Stimulated activated CD4-positive, alpha-beta T cell treated with anti-CD3 and anti-CD28 coated beads, TNF-alpha, amount 100 ng/mL, for 48 hours (primary cell): ENCODE measurements at places on chromosomes 7 and 10.

GRCh38 chr10:42992957-42993390, 83.9 kb upstream of the RET start:
- no peak for DNase-seq

GRCh38 chr7:48049850-48050249, 14.5 kb downstream of the C7orf57 start:
- DNase-seq, result no peak

- DNase-seq, result no peak
Measured at GRCh38 chr10:75640381-75640780, 209.0 kb downstream of the LRMDA start.

DNA sequence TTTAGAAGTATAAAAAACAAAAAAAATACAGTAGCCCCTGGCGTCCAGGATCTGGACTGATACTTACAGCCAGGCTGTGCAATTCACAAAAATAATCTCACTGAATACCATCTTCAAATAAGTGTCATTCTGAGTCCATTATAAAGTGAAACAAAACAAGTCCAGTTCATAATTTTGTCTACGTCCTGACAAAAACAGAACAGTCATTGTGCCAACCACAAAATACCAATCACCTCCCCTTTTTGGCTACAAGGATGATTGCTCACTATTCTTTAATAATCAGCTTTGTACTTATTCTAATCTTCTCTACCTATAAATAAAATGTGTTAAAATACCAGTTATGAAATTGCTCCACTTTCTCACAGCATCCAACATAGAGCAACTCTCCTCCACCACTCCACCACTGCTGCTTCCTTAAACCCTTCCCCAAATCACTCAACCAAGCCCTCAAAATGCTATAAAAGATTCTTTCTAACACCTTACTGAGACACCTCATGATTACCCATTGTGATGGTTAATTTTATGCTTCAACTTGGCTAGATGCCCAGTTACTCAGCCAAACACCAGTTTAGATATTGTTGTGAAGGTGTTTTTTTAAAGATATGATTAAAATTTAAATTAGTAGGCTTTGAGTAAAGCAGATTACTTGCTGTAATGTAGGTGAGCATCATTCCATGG, 479.8 kb upstream of the SEMA3A start:
- no peak for DNase-seq

DNA sequence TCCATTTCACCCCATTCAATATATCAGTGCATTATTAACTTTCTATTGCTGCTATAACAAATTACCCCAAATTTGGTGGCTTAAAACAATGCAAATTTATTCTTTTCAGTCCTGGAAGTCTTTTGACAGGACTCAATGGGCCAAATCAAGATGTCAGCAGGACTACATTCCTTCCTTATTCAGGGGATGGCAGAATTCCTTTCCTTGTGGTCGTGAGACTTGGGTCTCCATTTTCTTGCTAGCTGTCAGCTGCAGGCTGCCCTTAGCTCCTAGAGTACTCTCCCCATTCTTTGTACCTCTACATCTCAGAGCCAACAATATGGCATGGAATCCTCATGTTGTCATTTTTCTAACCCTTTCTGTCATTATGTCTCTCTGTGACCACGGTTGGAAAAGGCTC, 310.6 kb downstream of the HDAC9 start:
- DNase-seq, result no peak

GRCh38 chr7:154906201-154906600, 96.7 kb downstream of the PAXIP1 start:
- no peak for DNase-seq

GRCh38 chr7:36448781-36449379, 59.2 kb downstream of the ANLN start:
- DNase-seq, result no peak

GRCh38 chr10:16968416-16969041, 151.3 kb upstream of the RSU1 start:
- DNase-seq, result no peak

GRCh38 chr7:1325646-1326510, 93.2 kb downstream of the UNCX start:
- DNase-seq, result no peak

GRCh38 chr10:10403762-10404161, 613.9 kb upstream of the CELF2 start:
- DNase-seq, result no peak

- DNase-seq, result no peak
Measured at GRCh38 chr10:57692255-57692980, 575.3 kb downstream of the IPMK start.

DNA sequence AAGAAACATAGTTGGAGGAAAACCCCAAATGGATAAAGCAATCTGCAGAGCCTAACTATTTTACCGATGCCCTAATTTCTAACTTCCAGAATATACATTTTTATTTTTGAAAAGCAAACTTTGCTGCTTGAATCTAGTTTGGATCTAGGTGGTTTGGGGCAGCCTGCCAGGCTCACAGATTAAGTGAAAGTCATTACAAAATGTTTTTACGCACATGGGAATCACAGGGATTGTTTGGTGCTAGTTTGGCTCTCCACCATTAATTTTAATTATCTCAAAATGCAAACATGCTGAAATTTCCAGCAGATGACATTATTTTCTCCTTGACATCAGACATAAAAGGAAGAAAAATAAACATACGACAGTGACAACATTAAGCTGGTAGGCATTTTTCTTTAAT, 166.7 kb upstream of the INHBA start:
- no peak for DNase-seq

DNA sequence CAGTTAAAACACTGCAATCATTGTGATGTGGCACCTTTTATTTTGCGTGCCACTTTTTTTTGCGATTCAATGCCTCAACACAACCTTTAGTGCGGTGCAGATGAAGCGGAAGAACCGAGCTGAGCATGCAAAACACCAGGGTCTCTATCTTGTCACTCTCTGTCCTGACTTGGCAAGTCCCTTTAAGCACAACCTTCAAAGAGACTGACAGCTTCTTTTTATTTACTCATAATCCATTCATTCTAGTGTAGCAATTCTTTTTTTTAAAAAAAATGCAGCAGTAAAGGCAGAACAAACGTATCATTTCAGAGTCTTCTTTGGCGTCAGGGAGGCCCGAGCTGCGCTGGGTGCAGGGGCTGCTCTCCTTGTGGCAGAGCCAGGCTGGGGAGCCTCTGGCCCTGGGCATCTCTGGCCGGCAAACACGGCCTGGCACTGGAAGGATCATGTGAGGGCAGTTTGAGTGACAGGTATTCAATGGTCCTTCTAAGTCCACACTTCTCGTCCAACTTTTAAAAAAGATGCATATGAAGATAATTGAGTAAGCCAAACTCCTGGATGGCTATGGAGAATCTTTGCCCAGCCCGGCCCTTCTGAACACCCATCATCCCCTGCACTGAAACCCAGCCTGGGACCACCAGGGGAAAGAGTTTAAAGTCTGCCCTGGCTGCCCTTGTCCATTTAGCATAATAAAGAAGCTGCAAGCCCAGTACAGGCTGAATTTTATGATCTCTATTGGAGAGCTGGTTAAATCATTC, 3.9 kb downstream of the PTF1A start:
- DNase-seq, result no peak

DNA sequence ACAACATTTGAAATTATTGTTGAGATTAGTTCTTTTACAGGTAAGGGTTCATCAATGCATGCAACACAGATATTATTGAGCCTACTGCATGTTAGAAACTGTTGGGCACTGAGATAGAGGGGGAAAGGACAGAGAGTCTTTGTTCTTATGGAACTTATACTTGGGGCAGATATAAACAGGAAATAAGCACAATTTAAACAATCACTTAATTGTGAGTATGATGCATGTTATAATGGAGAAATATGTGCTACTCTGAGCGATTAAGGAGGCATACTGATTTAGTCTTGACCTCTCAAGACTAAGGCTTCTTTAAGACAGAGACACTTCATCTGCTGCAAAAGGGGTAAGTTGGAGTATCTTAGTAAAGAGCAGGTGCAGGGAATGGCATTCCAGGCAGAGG, 593.3 kb downstream of the CCSER2 start:
- DNase-seq, result no peak

GRCh38 chr7:5296611-5297226, 14.0 kb downstream of the SLC29A4 start:
- peak; percentile 37 for DNase-seq

- no peak for DNase-seq
Measured at GRCh38 chr10:70828923-70829322, 13.2 kb downstream of the SGPL1 start.

DNA sequence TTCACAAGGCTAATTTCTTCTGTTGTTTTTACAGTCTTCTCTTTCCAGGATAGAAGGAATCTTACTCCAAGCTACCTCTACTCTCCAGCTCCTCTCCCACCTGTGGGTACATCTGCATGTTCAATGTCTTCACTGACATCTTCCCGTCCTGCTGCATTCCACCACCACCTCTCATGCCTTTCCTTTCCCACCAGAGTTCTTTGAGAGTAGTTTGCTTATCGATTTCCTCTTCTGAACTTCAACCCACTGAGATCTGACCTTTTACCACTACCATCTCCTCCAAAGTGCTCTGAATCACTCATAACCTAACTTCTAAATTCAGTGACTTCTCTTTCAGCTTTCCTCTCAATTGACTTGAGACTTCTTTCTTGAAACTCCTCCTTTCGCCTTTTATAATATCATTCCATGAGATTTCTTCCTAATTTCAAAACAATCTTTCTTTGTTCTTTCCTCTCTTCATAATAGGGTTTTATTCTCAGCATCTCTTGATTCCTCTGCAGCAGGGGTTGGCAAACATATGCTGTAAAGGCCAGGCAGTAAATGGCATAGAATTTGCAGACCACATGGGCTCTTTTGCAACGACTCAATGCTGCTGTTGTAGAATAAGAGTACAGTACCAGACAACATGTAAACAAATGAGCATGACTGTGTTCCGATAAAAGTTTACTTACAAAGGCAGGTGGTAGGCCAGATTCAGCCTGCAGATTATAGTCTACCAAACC, 22.1 kb downstream of the ACSL5 start:
- DNase-seq, result no peak

DNA sequence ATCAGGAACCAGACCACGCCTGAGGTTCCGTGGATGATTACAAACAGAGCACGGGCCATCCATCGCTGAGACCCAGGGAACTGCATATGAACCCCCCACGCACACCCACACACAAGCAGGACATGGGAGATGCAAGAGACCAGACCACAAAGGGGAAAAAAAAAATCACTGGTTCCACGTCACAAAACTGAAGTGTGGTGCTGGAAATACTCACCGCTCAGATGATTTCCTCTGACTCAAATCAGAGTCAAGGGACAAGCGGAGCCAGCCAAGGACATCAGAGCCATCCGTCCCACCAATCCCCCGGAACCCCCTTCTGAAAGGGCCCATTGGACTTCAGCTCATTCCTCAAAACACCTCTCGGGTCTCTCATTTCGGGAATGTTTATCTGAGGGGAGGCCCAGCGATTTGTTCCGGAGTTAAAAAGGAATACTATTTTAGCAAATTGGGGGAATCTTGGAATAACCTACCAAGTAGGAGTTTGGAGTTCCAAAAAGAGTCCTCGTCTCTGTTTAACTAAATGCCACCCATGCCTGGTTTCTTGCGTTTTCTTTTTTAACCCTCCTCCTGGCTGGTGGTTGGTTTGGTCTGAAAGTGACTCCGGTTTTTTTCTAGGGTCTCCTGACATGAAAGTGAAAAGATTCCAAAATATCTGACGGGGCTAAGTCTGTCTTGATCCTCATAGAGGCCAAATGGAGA, 15.0 kb downstream of the SNX8 start:
- no peak for DNase-seq

- DNase-seq, result no peak
Measured at GRCh38 chr7:43042302-43042701, 70.1 kb upstream of the HECW1 start.

DNA sequence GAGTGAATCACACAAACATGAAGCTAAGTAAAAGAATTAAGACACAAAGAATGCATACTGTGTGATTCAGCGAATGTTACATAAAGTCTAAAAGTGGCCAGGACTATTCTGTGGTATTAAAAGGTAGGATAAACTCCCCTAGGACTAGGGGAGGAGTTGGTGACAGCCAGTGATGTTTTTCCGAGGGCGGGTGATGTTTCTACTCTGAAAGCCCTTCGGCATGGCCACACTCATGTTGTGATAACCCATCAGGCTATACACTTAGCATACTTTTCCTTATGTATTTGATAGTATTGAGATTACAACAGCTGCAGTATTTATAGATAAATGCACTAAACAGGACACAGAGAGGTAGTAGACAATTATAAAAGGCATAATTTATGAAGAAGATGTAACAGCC, 15.8 kb upstream of the CYP2E1 start:
- DNase-seq, result no peak

GRCh38 chr10:13690281-13690825, 103.6 kb downstream of the PRPF18 start:
- no peak for DNase-seq

DNA sequence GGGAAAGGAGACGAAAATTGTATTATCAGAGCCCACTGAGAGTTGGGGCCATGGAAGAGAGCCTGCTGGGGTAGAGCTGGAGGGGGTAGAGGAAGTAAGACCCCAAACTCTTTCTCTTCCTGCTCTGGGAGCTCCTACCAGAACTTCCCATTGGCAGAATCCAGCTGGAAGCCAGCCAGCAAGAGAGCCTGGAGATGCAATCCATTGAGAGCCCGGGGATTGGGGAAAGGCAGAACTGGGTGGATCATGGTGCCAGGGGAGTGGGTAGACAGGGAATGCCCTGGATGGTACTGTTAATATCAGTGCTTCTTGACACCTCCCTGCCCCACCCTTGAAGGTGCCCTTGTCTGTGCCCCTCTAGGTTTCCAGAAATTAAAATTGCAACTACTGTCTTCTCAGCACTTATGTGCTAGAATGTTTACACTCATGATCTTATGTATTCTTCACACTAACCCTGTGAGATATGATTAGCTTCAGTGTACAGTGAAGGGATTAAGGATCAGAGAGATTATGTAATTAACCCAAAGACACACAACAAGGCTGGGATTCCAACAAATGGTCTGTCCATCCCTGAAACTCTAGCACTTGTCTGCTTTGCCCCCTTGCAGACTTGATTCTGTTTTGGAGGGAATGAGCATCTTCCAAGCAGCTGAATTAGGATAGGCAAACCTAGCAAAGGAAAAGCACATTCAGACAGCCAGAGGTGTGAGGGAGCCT, 154.1 kb downstream of the C10orf105 start:
- no peak for DNase-seq

- no peak for DNase-seq
Measured at GRCh38 chr7:50306494-50307367, 2.2 kb downstream of the IKZF1 start.

GRCh38 chr7:6256109-6256483, 16.3 kb downstream of the CYTH3 start:
- no peak for DNase-seq

- DNase-seq, result no peak
Measured at GRCh38 chr7:2757361-2757903, 69.4 kb downstream of the AMZ1 start.

GRCh38 chr7:152893801-152894294, 134.3 kb downstream of the ACTR3B start:
- DNase-seq, result no peak
